Non-pigmented ciliary epithelial cell (primary cell): ENCODE measurements at places on chromosomes 1 and 21.

- peak; percentile 43 for DNase-seq
Measured at GRCh38 chr1:232142403-232143314, 487.3 kb downstream of the SIPA1L2 start.

- no peak for DNase-seq
Measured at GRCh38 chr1:40301066-40301465, 16.0 kb downstream of the COL9A2 start.

GRCh38 chr1:100622037-100622436 lies 84.1 kb downstream of the GPR88 start:
- DNase-seq = peak; percentile 98

- peak; percentile 17 for DNase-seq
Measured at GRCh38 chr1:196677781-196678509, 26.1 kb downstream of the CFH start.

DNA sequence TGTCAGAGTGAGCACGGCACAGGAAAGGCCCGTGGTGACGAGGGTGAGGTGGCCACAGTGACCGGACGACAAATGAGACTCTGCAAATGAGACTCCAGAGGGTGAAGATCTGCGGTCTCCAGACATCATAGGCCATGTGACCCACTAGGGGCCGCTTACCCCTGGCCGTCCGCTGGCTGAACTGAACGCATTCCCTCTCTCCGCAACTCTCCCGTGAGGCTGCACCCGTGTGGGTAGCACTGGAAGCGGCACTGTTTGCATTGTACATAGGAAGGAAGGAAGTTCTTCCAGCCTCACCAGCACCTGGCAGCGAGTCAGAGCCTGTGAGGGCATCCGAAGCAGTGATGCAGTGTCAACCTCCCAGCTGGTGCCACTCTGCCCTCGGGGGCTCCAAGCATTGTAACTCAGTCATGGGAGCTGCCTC lies 23.6 kb upstream of the SPSB1 start:
- DNase-seq = no peak

DNA sequence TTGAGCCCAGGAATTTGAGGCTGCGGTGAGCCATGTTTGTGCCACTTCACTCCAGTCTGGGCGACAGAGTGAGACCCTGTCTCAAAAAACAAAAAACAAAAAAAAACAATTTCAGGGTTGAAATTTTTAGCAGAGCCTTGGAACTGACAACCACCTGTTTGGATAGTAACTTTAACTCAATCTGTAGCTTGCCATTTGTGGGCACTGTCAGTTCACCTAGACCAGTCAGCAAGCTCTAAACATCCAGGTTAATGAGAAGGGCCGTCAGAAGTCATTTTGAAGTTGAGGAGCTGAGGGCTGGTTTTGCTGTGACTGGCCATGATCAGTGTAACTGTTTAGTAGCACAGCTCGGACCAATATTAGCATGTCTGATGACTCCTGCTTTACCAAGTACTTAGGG lies 8.4 kb downstream of the TRAPPC10 start:
- DNase-seq = no peak

GRCh38 chr1:204834752-204835151 lies 35.9 kb upstream of the NFASC start:
- no peak for DNase-seq

GRCh38 chr1:209162651-209163050 lies 420.9 kb upstream of the CAMK1G start:
- DNase-seq = no peak

- DNase-seq = no peak
Measured at GRCh38 chr1:56329970-56330369, 249.4 kb downstream of the PLPP3 start.

- DNase-seq = no peak
Measured at GRCh38 chr1:54865238-54866073, 21.5 kb downstream of the DHCR24 start.

- DNase-seq = no peak
Measured at GRCh38 chr1:65758128-65758527, 34.6 kb upstream of the PDE4B start.

DNA sequence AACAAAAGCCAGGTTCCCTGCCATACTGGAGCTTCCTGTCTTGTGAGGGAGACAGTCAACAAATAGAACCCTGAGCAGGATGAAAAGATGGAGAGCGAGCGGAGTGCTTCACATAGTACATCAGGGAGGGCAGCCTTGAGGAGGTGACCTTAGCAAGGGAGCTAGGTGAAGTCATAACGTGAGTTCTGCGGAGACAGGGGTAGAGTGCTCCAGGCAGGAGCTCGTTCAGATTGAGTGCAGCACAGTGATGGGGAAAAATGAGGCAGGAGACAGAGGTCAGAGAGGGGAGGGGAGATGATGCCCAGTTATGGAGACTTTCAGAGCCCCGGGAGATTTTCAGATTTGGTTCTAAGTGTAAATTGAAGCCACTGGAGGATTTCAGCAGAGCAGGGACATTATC lies 15.3 kb upstream of the CLIC6 start:
- DNase-seq = no peak

GRCh38 chr21:43190951-43191350 lies 22.1 kb downstream of the CRYAA start:
- no peak for DNase-seq

DNA sequence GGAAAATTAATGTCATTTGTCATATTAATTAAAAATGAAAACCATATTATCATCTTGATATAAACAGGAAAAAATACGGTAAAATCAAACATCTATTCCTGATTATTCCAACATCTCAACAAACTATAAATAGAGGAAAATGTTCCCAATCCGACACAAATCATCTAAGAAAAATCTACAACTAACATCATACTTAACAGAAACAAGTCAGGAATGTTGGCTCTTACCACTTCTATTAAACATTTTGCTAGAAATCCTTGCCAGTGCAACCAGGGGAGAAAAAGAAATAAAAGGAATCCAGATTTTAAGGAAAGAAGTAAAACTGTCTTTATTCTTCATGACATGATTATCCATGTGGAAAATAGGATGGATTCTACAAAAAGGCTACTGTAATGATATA lies 77.0 kb upstream of the IRF2BP2 start:
- DNase-seq = no peak

DNA sequence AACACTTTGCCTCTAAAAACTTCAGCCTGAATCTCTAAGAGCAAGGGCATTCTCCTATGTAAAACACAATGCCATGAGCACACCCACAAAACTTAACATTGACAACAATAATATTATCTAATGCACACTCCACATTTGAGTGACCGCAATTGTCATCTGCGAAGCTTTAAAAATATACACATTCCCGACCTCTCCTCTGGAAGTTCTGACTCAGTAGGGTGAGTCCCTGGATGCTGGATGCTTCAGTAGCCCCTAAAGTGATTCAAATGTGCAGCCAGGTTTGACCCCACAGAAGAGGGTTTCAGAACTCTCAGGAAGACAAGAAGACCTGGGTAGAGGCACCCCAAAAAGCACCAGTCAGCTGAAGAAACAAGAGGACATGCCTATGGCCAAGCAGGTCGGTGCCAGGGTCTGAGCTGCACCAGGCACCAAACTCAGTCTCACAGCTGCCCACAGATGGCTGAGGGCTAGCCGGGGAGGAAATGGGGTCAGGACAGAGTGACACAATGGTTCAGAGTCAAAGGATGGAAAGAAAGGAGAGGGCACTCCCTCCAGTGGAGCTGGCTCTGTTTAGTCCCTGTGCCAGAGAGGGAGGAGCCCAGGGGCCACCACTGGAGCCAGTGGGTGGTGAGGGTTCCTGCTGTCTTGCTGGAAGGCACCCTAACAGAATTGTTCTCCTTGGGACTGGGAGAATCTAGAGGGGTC lies 17.4 kb downstream of the PIK3C2B start:
- DNase-seq = no peak

- DNase-seq = no peak
Measured at GRCh38 chr1:62462370-62462769, 25.5 kb downstream of the USP1 start.

GRCh38 chr21:39633770-39634181 lies 21.0 kb downstream of the B3GALT5 start:
- DNase-seq = peak; percentile 95

GRCh38 chr1:246608616-246609376 lies 42.5 kb downstream of the CNST start:
- DNase-seq = peak; percentile 74

GRCh38 chr21:14711287-14711686 lies 165.2 kb upstream of the SAMSN1 start:
- no peak for DNase-seq

DNA sequence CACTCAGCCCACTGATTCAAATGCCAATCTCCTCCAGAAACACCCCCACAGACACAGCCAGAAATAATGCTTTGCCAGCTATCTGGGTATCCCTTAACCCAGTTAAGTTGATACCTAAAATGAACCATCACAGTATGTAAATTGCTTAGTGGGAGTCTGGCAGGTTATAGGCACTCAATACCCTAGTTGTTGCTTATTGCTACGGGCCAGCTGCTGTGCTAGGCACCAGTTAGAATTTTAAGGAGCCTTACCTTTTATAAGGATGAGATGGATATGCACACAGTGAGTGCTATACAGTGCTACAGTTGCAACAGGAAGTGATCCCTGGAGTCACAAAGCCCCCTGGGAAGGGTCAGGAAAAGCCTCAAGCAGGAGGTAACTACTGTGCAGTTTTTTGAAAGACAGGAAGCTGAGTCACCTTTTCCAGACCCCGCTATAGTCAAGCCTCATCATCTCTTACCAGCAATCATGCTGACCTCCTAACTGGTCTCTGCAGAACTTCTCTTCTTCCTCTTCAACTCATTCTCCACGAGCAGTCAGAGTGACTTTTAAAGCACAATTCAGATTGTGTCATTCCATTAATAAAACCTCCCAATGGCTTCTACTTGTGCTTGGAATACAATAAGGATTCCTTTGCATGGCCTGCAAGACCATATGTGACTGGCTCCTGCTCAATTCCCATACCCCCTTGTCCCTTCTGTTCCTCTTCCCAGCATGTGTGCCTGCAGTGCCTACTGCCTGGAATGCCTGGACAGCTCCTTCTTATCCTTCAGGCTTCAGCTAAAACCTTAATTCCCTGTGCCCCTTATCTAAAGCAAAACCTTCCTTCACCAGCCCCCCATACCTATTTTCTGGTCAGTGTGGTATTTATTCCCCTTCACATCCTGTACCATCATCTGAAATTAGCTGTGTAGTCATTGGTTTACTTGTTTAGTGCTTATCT lies 10.4 kb upstream of the TLR5 start:
- no peak for DNase-seq

GRCh38 chr21:38852708-38853107 lies 47.0 kb downstream of the ETS2 start:
- DNase-seq = no peak

GRCh38 chr1:180912211-180912800 lies 391 bp upstream of the KIAA1614 start:
- DNase-seq = no peak
